ENCODE measurements at places on chromosomes 7 and 10.

- no peak for DNase-seq
Observed at GRCh38 chr7:24231493-24231892, 52.5 kb upstream of the NPY start.

DNA sequence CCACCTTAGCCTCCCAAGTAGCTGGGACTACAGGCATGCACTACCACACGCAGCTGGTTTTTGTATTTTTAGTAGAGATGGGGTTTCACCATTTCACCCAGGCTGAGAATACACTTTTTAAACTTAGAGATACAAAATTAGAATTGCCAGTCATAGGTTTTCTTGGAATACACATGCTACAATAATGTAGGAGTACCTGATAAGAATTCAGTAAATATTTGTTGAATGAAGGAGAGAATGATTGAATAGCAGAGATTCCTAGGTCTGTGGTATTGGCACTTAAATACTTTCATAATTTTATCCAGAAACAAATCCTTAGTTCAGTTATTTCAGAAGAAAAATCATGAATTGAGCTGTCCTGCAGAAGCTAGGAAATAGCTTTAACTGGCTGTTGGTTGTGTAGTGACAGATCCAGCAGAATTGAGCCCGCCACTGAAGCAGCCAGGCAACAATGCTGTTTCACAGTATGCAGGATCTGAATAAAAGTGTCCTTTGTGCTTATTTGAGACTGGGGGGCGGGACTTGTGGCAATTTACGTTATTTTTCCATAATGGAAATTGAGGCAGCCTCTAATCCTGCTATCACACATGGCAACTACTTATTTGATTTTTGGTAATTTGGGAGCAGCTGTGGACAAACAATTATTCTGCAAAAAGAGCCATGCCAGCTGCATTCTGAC lies 31.5 kb downstream of the NRF1 start:
- DNase-seq: no peak

- DNase-seq: no peak
Observed at GRCh38 chr7:46256870-46257661, 336.0 kb upstream of the IGFBP3 start.

GRCh38 chr10:128938558-128938957 lies 528.5 kb upstream of the MGMT start:
- no peak for DNase-seq

DNA sequence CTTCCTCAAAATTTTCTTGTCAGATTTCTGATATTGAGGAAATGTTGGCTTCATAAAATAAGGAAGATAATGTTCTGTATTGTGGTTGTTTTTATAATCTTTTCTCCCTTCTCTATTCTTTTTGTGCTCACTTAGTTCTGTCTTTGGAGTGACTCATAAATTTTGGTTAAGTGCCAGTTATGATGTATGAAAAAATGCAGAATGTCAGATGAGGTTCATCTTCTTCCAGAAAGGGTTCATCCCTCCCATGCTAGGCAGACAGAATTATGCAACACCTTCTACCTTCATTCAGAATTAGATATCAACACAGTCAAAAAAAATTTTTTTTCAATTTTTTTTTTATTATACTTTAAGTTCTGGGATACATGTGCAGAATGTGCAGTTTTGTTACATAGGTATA lies 36.6 kb upstream of the CYP2C19 start:
- DNase-seq: peak; percentile 63

DNA sequence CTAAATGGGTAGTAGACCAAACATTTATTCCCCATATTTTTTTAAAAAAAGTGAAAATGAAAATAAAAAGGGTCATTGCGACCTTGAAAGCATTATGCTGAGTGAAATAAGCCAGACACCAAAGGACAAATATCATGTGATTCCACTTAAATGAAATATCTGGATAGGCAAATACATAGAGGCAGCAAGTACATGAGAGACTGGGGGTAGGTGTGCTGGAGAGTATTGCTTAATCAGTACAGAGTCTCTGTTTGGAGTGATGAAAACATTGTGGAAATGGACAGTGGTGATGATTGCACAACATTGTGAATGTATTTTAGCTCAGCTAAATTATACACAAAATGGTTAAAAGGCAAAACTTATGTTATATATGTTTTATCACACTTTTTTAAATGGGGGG lies 169.4 kb downstream of the AKR1D1 start:
- DNase-seq: no peak

GRCh38 chr10:25061711-25062449 lies 45.5 kb downstream of the THNSL1 start:
- DNase-seq: no peak

DNA sequence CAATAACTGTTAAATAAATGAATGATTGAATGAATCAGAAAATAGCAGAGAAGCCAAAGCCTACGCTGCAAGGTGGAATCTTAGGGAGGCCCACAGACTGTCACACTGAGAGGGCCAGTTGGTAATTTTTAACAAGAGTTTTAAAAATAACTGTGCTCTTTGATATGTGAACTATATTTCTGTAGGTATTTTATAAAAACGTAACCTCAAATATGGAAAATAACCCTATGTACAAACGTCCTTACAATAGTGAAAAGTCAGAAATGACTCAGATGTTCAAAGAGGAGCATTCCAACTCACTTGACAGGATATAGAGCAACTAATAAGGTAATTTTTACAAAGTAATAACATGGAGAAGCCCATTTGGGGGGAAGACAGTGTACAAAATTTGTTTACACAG lies 18.9 kb upstream of the TMEM273 start:
- no peak for DNase-seq

GRCh38 chr10:124341768-124342135 lies 77.0 kb downstream of the OAT start:
- DNase-seq: no peak

GRCh38 chr7:20114468-20114867 lies 102.7 kb downstream of the MACC1 start:
- peak; percentile 86 for DNase-seq

DNA sequence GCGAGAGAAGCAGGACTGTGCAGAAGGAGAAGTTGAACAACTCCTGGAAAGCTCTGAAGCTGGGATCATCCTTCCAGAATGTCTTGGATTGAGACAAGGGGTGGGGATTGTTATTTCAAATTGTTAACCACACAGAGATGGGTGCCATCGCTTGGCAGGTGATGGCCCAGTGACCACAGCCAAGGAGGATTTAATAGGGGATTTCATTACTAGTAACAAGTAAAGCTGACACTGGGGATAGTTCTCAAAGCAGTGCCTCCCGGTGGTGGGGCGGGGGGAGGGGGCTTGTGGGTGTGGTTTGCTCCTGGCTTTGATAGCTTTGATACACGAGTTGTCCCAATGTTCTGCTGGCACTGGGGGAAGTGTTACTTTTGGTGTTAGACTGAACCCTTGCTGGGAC lies 59.2 kb downstream of the ZNF503 start:
- DNase-seq: no peak

DNA sequence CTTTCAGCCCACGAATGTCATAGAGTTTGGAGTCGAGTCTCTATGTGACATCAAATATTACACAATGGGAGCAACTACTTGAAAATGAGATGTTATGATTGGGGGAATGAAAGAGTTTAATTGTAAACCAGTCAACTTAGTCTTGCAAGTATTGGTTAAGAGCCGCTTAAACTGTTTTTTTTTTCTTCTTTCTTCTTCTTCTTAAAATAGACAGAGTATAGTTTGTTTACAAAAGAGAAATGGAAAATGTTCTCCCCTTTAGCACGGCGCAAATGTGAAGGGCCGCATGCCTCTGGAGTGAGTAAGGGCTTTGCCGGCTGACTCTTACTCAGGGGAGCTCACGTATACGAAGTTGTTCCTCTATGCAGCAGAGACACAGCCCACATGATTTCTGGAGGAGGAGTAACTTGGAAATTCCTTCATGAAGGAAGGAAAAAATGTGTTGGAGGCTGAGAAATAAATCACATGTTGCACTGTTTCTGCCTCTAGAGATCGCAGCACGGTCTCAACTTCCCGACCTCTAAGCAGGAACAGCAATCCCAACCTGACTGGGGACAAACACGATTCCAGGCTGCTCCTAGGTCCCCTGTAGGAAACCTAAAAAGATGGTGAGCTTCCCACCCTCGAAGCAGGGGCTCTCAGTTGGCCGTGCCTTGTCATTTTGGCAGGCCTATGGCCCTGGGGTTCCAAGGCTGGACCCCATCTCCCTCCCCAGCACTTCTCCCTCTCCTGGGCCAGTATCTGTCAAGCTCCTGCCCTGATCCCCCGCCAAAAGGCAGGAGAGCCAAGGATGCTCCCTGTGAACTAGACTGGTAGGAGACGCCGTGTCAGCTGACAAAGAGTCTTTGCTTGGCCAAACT lies 44.8 kb downstream of the MYOF start:
- no peak for DNase-seq

DNA sequence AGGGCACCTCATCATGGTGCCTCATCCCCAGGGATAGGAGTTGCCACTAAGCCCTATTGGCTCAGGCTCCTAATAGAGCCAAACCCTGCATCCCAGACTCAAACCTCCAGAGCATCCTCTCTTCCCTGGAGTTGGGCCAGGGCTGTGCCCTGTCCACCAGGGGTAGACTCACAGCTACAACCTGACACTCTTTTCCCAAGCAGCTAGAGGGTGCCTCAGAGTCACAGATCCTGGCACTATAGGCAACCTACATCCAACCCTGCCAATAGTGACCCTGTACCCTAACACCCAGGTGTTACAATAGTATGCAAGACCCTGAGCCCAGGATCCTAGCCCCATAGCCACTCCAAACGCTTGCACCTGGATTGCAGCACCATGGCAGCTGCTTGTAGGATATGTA lies 64.0 kb upstream of the PLA2G12B start:
- no peak for DNase-seq

GRCh38 chr7:129721068-129721467 lies 109.5 kb downstream of the NRF1 start:
- DNase-seq: peak; percentile 25

- DNase-seq: no peak
Observed at GRCh38 chr10:74079936-74080590, 70.6 kb downstream of the AP3M1 start.

DNA sequence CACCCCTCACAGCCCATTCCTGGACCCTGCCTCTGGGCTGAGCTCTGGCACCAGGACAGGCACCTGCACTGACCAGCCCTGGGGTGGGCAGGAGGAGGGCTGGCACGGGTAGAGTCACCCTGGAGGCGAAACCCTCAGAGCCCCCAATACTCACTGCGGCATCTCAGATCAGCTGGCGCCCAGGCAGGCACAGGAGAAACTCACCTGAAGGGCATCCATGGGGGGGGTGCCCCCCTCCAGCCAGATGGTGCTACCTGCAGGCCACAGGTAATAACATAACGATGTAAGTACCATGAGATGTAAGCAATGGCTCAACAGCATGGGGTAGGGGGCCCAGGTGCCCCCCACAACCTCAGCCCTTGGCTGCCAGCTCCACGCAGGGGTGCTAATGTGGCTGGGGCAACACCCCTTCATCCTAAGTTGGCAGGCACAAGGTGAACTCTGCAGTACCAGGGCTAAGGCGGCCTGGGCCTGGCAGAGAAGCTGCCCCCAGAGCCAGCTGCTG lies 12.1 kb upstream of the PYROXD2 start:
- no peak for DNase-seq

DNA sequence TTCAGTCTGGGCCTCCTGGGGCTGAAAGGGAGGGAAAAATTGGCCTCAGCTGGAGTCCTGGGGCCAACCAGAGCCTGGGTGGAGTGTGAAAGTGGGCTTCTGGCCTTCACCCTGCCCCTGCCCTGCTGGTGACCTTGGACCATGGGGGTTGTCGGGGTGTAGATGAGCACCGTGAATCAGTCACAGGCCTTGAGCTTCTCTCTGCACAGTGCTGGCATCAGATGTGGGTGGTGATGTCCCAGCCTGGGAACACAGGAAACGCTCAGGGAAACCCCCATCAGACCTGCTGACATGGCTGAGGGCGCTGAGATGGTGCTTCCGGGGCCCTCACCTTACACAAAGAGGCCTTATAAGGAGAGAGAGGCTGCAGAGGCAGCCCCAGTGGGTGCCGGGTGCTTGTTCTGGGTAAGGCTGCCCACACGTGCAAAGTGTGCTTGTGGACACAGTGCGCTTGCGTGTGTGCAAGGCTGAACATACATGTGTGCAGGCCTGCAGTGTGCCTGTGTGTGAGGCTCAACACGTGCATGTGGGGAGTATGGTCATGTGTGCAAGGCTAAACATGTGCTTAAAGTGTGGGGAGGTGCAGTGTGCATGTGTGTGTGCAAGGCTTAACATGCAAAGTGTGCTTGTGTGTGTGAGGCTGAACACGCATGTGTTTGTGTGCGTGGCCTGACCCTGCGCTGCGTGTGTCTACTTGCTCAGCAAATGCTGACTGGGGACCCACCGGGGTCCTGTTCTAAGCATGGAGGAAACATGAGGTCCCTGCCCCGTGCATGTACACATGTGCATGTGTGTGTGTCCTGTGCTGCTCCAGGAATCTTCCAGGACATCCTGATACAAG lies 6.5 kb downstream of the ARPC1B start:
- no peak for DNase-seq

DNA sequence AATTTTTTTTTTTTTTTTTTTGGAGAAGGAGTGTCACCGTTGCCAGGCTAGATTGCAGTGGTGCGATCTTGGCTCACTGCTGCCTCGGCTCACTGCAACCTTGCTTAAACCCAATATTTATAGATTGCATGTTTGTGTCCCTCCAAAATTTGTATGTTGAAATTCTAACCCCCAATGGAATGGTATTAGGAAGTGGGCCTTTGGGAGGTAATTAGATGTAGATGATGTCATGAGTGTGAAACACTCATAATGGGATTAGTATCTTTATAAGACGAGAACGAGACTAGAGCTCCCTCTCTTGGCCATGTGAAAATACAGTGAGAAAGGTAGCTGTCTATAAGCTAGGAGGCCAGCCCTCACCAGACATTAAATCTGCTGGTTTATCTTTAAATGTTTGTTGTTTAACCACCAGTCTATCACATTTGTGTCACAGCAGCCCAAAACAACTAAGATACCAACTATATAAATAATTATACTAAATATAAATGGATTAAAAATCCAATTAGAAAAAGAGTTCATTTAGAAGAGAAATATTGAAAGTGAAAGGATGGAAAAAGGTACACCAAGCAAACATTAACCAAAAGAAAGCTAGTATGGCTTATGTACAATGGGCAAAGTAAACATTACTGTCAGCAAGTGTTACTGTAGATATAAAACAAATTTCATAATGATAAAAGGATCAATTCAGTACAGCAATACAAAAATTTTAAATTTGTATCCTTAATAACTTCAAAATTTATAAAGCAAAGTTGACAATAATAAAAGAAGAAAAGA lies 9.3 kb downstream of the TCAF1 start:
- peak; percentile 69 for DNase-seq

DNA sequence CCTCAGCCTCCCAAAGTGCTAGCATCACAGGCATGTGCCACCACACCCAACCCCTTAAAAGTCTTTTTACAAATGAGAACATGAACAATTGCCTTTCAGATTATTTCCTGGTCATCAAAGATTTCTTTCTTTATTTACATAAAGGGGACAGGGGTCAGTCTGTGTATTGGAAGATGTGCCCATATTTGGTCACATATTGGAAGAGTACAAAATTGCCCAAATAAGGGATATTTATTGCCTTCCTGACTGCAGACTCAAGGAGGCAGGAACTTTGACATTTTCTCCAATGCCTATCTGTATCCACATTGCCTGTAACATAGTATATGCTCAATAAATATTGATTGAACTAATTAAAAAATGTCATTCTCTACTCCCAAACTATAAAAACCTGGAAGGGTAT lies 25.9 kb upstream of the HERPUD2 start:
- DNase-seq: no peak

- DNase-seq: no peak
Observed at GRCh38 chr7:69260023-69260422, 338.3 kb upstream of the AUTS2 start.

All from Kasumi-1 (cell line).